ENCODE measurements at places on chromosomes 7 and 10.
A peak's percentile ranks its signal among the peaks of the same experiment; 100 is the strongest.

- no peak for DNase-seq
Observed at GRCh38 chr7:108090791-108091460, 39.2 kb downstream of the LAMB4 start.

- no peak for DNase-seq
Observed at GRCh38 chr10:132870426-132870825, 71.9 kb downstream of the CFAP46 start.

- no peak for DNase-seq
Observed at GRCh38 chr7:2072042-2072441, 160.7 kb downstream of the MAD1L1 start.

DNA sequence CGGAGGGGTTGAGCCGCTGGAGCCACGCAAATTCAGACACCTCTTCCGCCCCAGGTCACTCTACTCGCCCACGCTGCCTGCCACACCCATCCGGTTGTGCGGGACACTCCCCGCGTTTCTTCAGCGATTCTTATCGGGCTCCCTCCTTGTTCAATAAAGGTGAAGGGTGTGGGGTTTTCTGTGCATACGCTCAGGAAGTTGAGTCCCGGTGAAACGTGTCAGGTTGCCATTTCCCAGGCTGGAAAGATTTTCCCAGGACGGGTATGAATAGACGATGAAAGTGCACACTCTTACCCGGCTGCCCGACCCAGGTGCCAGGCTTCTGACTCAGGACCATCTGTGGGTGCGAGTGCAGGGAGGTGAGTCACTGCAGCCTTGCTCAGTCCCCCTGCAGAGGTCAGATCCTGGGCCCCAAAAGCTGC is 22.0 kb downstream of the KLF6 start:
- no peak for DNase-seq

GRCh38 chr10:5584895-5585516 is 60.2 kb downstream of the CALML3 start:
- DNase-seq, result no peak

GRCh38 chr10:99569253-99569939 is 36.7 kb downstream of the NKX2-3 start:
- no peak for DNase-seq

DNA sequence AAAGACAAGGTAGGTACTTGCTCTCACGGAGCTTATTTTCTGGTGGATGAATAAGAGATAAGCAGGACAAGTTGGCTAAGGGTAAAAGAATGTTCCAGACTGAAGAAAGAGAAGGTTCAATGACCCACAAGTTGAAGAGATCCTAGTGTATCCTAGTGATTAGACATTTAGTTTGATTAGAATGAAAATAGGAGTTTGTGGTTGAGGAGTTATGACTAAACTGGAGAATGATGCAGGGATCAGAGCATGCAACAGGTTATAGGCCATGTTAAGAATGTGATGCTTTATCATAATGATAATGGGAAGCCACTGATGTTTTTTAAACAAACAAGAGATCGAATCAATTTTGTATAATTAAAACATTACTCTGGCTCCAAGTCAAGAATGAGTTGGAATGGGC is 357.2 kb downstream of the HPSE2 start:
- no peak for DNase-seq

DNA sequence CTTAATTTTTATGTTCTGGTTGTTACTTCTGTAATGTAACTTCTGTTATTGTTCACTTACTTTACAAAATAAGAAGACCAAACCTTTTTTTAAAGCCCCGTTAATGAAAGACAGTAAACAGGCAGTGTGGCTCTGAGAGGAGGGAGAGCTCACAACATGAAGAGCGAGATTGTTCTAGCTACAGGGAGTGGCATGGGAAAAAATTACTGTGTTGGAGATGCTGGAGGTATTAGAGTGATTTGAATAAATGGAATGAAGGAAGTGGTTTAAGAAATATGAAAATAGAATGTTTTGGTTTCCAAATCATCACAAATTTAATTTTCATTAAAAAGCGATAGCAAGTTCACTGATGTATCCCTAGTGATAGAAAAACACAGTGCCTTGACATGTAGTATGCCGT is 31.8 kb downstream of the REEP3 start:
- no peak for DNase-seq

DNA sequence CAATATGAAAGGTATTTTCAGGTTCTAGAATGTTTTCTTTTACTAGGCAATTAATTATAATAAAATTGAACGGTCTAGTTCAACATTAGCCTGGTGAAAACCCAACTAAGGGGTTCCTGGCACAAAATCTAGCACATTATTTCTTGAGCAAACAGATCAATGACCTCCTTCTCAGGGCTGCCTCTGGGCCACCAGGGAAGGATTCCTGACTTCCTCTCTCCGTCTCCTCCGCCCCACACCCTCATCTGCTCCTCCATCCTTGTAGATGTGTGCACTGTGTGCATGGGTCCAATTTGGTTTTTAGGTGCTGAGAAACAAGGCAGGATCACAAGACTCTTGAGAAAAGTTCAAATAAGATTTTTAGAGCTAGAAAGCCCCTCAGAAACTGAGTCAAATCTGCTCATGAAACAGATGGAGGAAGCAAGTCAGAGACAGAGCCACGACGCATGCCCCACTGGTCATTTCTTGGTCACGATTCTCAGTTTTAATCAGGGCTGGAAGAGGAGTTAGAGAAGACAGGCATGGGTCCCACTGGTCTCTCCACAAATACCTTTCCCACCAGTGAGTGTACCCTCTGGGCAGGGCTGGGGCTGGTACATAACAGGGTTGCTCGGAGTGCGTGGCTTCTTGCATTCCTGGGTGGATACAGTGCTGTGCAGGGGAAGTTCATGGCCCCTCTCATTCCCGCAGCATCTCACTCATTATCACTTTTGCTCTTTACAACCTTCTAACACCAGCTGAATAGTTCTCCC is 3.8 kb downstream of the TRPV6 start:
- peak; percentile 91 for DNase-seq

GRCh38 chr7:101390901-101391301 is 28.2 kb downstream of the COL26A1 start:
- DNase-seq, result no peak

- DNase-seq, result no peak
Observed at GRCh38 chr7:6709808-6710207, 3.1 kb upstream of the ZNF12 start.

GRCh38 chr7:81886211-81886764 is 116.4 kb upstream of the HGF start:
- DNase-seq, result no peak

GRCh38 chr10:11345224-11346054 is 266.0 kb downstream of the USP6NL start:
- DNase-seq, result no peak

GRCh38 chr10:124657806-124658205 is 86.4 kb downstream of the FAM53B start:
- DNase-seq, result no peak

GRCh38 chr10:116707981-116708380 is 34.4 kb downstream of the HSPA12A start:
- DNase-seq, result no peak

- DNase-seq, result no peak
Observed at GRCh38 chr7:124779194-124779593, 13.6 kb upstream of the GPR37 start.

GRCh38 chr7:25260862-25261494 is 32.7 kb upstream of the NPVF start:
- DNase-seq, result no peak

DNA sequence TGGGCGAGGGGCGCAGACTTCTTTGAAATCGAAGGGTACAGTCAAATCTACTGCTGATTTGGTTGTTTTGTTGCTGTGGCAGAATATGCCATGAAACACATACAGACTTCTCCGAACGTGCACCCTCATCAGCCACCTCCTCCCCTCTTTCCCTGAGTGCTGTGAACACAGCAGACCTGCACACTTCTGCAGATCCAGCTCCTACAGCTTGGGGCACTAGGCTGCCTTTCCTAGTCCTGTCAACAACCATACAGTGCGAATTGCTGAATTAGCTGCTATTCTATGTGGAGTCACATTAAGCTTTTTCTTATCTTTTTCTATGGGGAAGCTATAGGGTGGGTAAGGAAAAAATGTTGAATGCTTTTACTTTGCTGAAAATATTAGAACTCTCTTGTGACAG is 57.5 kb downstream of the COL17A1 start:
- DNase-seq, result no peak

- DNase-seq, result no peak
Observed at GRCh38 chr7:121753944-121754343, 119.0 kb upstream of the PTPRZ1 start.

DNA sequence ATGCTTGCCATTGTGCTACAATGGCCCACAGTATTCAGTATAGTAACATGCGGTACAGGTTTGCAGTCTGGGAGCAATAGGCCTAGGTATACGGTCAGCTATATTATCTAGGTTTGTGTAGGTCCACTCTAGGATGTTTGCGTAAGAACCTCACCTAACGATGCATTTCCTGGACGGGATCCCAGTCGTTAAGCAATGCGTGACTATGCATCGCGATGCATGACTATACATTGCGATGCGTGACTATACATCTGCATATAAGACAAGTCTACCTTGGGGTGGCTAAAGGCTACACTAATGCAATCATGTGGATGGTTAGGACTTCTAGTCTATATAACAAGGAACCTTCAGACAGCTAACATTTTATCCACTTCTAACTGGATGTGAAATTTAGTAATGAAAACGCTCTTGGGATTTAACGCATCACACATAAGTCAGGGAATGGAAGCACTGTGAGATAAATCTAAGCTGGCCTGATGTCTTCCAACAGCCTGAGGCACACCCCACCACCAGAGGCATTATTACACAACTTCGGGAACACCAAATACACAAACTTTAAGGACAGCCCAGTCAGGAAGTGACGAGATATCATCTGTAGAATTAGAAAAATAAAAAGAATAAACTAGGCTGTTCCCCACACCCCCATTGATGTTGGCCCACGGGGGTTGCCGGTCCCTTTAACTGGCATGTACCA is 9.2 kb downstream of the GNA12 start:
- no peak for DNase-seq

- no peak for DNase-seq
Observed at GRCh38 chr7:51366930-51367613, 50.5 kb upstream of the COBL start.

DNA sequence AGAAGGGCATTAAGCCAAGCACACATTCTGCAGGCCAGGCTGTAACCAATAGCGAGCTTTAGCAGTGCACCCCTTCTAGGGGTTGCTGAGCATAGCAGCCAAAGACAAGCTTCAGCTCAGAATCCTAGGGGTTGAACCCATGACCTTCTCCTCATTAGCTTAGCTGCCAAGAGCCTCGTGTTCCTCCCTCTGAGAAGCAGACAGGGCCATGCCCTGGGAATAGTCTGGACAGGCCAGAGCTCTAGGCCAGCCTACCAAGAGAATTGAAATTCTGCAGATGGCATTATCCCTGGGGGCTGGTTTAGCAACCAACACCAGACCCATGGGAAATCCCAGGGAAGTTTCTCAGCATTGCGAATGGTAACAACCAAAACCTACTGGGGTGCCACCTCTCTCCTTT is 77.2 kb downstream of the PLXNA4 start:
- no peak for DNase-seq

DNA sequence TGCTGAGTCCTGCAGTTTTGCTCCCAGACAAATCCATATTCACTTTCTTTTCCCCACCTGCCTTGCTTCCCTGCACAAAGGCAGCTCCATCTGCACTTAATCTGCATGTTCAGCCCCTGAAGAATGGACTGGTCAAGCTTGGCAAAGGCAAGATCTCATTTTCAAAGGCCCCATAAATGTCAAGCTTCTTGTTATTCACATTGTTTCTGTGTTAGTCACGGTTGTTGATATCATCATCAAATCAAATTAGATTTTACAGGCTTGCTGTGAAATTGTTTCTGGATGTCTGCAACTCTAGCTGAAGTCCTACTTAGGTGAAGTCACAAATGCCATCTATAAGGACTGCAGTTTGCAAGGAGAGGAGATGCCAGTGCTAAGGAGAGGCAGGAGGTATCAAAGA is 91.0 kb downstream of the GPAM start:
- DNase-seq, result no peak

- DNase-seq, result no peak
Observed at GRCh38 chr7:29563590-29564495, at the start of gene PRR15. Gene PRR15 (plus strand): TSS chr7:29563835. CDS start chr7:29566330, 2,495 bp downstream.

DNA sequence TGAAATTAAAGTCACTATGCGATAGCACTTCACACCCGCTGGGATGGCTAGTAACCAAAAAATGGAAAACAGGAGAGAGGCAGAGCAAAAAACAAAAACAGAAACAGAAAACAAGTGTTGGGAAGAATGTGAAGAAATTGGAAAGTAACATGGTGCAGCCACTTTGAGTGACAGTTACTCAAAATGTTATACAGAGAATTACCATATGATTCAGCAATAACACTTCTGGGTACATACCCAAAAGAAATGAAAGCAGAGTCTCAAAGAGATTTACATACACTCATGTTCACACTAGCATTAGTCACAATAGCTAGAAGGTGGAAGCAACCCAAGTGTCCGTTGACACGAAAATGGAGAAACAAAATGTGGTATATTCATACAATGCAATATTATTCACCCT is 88.6 kb upstream of the KCNIP2 start:
- DNase-seq, result no peak

GRCh38 chr7:155685070-155685790 is 40.8 kb downstream of the RBM33 start:
- DNase-seq, result no peak

GRCh38 chr7:120303105-120303504 is 30.1 kb downstream of the KCND2 start:
- no peak for DNase-seq
